ENCODE measurements at places on chromosomes 1 and 21.

DNA sequence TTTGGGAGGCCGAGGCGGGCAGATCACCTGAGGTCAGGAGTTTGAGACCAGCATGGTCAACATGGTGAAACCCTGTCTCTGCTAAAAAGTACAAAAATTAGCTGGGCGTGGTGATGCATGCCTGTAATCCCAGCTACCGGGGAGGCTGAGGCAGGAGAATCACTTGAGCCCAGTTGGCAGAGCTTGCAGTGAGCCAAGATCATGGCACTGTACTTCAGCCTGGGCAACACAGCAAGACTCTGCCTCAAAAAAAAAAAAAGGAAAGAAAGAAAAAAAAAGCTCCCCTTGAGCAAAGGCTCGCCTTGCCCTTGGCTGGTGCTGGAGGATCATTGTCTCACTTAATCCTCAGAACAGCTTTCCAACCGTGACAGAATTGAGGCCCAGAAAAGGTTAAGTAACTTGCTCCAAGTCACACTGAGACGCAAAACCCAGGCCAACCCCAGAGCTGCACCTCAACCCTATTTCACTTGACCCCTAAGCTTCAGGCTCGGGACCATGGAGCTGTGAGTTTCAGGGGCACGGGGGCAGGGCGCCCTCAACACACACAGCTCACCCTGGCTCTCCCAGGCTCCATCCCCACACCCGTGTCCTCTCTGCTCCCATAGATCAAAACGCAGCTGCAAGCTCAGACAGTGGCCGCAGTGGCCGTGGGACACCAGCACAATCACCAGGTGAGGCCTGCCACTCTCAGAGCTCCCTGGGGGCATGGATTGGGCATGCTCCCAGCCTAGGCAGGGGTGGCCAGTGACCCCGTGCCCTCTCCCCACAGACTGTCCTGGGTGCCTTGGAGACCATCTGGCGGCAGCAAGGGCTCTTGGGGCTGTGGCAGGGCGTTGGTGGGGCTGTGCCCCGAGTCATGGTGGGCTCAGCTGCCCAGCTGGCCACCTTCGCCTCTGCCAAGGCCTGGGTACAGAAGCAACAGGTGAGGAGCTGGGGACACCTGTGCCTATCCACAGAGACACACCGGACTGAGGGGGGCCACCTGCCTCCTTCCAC is 1.6 kb downstream of the SLC25A34 start:
- DNase-seq = no peak

DNA sequence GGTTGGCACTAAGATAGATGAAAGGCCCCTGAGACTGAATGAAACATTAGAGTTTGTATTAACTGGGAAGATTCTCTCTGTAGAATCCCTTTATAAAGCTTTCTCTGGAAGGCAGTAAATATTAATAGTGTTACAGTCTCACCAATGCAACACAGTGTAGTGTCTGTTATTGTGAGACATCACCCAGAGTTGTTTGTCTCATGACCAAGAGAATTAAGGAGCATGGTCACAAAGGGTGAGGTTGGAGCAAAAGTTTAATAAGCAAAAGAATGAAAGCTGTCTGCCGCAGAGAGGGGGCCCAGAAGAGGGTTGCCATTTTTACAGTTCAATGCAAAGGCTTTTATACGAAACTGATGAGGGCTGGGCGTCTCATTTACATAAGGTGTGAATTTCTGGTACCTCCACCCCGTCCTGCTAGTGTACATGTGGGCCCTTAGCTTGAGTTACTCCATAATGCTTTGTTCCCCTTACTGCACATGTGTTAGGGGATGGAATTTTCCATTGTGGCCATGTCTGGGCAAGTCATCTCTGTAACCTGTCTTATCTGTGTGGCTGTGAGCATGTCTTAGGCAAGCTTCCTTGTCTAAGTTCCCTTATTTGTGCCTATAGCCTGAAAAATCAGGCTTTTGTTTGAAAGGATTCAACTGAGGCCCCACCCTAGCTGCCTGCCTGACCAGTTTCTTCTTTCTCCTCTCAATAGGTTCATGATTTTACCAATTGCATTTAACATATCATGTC is 184.1 kb downstream of the RASAL2 start:
- DNase-seq = no peak

GRCh38 chr1:163161337-163161736 is 41.4 kb downstream of the RGS5 start:
- DNase-seq = no peak

GRCh38 chr1:19367584-19368041 is 55.5 kb downstream of the SLC66A1 start:
- no peak for DNase-seq

GRCh38 chr1:11858968-11859871 is 475 bp upstream of the NPPB start:
- no peak for DNase-seq

DNA sequence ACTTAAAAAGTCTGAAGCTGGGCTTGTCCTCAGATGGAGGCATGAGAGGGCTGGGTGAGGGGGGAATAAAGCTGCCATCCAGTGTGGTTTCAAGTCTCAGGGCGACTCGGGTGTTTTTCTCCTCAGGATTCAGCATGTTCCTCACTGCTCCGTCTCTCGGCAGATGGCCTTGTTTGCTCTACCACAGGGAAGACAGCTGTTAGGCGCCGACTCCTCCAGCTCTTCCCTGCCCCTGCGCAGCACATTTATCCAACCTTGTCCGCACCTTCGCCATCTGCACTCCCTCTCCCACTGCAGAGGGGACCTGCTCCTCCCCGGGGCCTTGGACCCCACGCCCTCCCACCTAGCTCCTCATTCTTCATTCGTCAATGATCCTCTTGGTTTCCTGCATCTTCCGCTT is 16.6 kb upstream of the S100A11 start:
- DNase-seq = no peak

DNA sequence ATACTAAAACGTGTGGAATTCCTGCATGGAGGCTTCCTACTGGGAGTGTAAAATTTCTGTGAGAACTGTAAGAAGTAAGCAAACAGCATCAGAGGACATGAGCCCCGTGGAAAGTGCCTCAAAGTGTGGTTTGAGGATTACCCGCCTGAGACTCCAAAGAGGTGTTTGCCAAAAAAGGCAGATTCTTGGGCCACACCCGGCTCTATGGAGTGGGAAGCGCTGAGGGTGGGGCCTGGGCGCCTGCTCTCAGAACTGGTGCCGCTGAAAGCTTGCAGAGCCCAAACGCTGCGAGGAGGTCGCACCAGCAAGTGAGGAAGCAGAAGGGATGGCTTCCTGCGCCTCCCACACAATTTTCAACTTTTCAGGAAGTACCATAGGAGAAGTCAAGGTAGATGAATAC is 43.0 kb upstream of the PSEN2 start:
- no peak for DNase-seq

DNA sequence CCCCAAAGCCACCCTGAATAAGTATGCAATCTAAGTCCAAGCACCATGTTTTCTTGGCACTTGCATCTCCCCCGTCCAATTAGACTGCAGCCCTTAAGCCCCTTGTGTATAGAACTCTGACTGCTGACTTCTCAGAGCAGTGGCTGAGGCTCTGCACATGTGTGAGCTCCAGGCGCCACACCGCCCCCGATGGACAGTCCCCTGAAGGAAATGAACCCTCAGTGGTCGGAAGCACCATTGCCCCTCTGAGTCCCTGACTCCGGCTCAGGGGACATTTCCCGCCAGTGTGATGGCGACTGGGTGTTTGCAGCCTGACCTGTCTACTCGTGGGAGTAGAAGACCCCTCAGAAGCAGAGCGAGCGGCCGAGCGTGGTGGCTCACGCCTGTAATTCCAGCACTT is 37.2 kb upstream of the SCCPDH start:
- no peak for DNase-seq

DNA sequence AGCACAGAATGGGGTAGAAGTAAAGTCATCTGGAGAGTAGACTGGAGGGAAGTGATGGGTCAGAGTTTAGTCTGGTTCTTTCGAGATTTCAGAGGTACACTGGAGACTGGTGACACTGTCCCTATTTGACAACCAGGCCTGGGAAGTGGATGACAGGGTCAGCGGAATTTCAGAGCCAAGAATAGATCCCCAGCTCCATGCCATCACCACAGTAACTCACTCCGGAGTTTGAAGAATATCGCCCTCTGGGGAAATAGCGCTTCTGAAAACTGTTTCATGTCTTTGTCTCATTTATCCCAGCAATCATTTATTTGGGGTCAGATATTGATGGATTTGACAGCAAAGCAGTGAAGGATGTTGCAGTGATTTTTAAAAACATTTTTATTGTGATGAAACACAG is 7.6 kb upstream of the NFASC start:
- no peak for DNase-seq

GRCh38 chr1:116494353-116494692 is 76.5 kb downstream of the CD58 start:
- DNase-seq = no peak

- DNase-seq = no peak
Observed at GRCh38 chr1:222643606-222643937, 25.7 kb downstream of the MIA3 start.

DNA sequence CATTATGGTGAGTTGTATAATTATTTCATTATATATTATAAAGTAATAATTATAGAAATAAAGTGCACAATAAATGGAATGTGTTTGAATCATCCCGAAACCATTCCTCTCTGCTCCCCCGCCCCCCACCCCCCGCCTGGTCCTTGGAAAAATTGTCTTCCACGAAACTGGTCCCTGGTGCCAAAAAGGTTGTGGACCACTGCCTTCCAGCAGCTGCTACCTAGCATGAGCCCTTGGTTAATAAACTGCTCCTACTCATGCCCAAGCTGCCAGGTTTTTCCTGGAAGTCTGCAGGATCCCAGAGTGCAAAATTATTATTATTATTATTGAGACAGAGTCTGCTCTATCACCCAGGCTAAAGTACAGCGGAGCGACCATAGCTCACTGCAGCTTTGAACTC is 6.8 kb upstream of the IFNGR2 start:
- DNase-seq = no peak

DNA sequence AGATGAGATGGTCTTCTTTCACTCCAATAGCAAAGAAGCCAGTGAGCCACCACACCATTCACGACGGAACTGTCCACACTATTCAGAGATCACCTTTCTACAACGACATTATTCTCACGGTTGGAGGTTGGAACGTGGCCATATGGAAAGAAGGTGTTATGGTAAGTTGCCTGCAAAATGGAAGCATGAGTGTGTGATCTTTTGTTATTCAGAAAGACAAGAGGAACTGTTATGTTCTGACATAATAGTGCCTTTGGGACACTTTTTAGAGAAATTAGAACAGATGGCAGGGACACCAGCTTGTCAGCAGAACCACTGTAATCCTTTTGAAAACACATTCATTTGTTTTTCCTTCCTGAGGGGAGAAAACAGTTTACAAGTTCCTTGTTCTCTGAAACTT is 75.8 kb upstream of the MCOLN3 start:
- DNase-seq = no peak

GRCh38 chr1:15950763-15951295 is 25.1 kb downstream of the ZBTB17 start:
- no peak for DNase-seq

GRCh38 chr21:45643021-45643980 is at the start of gene PCBP3:
PCBP3 (plus strand) TSS chr21:45643725; CDS start chr21:45850086, 206,361 bp downstream.
- peak; percentile 33 for DNase-seq

Measured in NCI-H2081 treated with DMSO at 0.1 percent for 48 hours (cell line).